NCI-H2029 treated with DMSO at 0.1 percent for 48 hours (cell line): ENCODE measurements at places on chromosomes 12 and 14.

GRCh38 chr14:85250414-85251189 lies 279.3 kb upstream of the FLRT2 start:
- no peak for DNase-seq

DNA sequence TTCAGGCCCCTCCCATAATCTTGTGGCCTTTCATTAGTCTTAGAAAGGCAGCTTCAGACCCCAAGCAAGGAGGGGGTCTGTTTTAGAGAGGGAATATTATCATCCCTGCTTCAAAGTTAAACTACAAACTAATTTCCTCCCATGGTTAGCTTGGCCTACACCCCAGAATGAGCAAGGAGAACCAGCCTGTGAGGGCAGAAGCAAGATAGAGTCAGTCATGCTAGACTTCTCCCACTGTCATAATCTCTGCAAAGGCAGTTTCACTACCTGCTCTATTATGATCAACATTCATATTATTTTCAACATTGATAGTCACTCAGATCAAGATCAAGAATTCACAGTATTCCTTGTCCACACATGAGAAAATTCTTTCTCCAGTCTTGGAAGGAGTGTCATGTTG lies 105.1 kb downstream of the GXYLT1 start:
- DNase-seq, result no peak

- DNase-seq, result no peak
Measured at GRCh38 chr14:25080682-25081081, 30.7 kb upstream of the STXBP6 start.

GRCh38 chr12:28966046-28966780 lies 182.9 kb upstream of the FAR2 start:
- DNase-seq, result peak; percentile 90

DNA sequence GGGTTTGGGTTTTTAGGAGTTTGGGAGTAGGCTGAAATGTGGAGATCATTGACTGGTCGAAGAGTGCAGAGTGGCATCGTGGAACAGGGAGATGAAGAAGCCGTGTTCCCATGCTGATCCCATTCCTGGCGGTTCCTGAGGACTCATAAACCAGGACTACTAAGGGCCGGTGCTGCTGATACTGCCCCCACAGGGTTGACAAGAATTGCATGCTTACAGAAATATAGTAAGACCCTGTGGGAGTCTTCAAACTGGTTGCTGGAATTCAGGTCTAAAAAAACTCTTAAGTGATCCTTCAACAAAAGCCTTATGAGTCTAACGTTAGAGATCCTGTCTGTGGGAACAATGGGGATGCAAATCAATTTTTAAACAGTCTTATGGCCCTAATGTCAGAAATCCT lies 64.0 kb upstream of the ARHGAP5 start:
- DNase-seq, result no peak

DNA sequence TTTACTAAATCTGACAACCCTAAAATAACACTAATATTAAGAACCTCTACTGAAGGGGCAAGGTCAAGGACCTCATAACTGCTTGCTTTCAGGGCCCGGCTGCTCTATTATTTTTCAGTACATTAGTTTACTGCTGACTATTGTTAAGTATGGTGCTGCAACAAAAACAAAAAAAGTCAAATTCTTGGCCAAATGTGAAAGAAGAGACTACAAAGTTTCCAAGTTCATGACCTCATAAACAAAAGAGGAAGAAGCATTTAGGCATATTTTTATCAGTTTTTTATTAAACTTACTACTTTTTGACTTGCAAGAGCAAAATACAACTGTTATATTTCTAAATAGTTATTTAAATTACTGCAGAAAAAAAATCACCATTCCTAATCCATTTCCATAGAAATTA lies 109.8 kb upstream of the GPHB5 start:
- no peak for DNase-seq

GRCh38 chr12:57609101-57609780 lies 2.0 kb upstream of the ARHGEF25 start:
- no peak for DNase-seq

GRCh38 chr12:119259484-119259883 lies 75.0 kb upstream of the CCDC60 start:
- no peak for DNase-seq

GRCh38 chr12:44817687-44818086 lies 58.4 kb downstream of the NELL2 start:
- no peak for DNase-seq

DNA sequence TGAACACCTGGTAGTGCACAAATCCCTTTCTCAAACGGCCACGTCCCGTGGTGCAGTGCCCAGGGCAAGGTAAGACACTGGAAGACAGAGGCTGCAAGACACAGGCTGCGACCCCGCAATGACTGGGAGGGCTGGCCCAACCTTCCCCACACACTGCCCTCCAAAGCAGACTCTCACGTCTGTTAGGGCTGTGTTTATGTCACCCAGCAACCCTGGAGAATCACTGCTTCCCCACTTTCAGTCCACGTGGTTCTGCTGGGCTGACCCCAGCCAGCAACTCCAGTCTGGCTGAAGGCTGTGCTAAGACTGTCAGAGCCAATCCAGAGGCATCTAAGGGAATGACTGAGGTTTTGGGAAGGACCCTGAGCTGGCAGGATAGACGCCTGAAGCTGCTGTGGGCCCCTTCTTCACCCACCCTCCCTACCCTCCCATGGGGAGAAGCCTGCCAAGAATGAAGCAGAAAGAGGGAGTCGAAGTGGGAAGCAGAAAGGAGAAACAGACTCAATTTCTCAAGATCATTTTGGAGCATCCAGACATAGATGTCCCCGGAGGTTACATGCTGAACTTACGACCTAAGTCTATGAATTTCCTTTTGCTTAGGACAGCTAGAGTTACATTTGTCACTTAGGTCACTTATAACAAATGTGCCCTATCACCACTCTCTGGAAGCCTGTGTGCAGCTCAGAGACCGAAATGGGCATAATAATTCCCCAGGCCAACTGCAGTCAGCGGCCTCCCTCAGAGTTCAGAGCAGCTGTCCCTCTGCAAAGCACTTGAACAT lies 11.7 kb downstream of the KDM2B start:
- no peak for DNase-seq

GRCh38 chr12:93868771-93869170 lies 191.6 kb downstream of the CRADD start:
- no peak for DNase-seq

- DNase-seq, result no peak
Measured at GRCh38 chr12:50297996-50298395, 14.7 kb upstream of the LIMA1 start.

- no peak for DNase-seq
Measured at GRCh38 chr14:51073731-51074130, 21.2 kb downstream of the TRIM9 start.

DNA sequence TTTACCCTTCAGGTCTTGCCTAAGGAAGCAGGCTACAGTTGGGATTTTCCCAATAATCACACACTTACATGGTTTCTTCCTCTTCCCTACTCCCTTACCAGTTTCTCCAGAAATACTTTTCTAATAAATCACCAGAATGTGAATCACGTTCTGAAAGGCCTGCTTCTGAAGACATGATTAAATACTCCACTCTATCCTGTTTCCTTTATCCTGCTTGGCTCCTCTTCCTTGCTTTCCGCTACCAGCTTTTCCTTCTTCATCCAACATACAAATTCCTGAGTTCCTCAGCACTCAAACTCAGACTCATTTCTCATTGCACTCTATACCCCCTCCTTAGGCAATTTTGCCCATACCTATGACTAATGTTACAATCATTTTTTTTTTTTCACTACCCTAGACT lies 118.3 kb downstream of the MGAT4C start:
- no peak for DNase-seq

DNA sequence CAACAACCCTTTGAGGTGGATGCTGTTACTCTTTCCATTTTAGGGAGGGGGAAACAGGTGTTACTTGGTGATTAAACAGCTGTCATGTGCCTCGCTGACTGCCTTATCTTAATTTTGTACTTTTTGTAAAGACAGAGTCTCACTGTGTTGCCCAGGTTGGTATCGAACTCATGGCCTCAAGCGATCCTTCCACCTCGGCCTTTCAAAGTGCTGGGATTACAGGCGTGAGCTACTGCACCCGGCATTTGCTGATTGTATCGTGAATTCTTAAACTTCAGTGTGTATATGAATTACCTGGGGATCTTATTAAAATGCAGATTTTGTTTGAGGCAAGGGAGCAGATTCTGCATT lies 659 bp downstream of the PSMD9 start:
- DNase-seq, result no peak

DNA sequence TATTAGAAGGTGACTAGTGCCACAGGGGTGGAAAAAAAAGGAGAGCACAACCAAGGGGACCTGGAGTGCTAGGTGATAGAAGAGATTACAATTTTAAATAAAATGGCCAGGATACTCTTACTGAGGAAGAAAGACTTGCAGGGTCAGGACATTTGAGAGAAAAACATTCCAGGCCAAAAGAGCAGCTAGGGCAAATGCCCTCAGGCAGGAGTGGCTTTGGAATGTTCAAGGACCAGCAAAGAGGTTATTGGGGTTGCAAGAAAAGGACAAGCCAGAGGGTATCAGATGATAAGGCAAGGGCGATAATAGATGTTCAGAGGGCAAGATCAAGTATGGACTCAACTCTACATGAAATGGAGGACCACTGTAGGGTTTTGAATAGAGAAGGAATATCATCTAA lies 146.4 kb downstream of the KIF21A start:
- DNase-seq, result no peak

GRCh38 chr14:71432334-71433110 lies 499.7 kb upstream of the RGS6 start:
- DNase-seq, result no peak
